ENCODE measurements at places on chromosomes 7 and 10.

GRCh38 chr7:149748076-149748874, 25.1 kb downstream of the ZNF467 start:
- DNase-seq, result no peak

- DNase-seq, result peak; percentile 41
Measured at GRCh38 chr10:86945361-86946212, 11.8 kb downstream of the MMRN2 start.

DNA sequence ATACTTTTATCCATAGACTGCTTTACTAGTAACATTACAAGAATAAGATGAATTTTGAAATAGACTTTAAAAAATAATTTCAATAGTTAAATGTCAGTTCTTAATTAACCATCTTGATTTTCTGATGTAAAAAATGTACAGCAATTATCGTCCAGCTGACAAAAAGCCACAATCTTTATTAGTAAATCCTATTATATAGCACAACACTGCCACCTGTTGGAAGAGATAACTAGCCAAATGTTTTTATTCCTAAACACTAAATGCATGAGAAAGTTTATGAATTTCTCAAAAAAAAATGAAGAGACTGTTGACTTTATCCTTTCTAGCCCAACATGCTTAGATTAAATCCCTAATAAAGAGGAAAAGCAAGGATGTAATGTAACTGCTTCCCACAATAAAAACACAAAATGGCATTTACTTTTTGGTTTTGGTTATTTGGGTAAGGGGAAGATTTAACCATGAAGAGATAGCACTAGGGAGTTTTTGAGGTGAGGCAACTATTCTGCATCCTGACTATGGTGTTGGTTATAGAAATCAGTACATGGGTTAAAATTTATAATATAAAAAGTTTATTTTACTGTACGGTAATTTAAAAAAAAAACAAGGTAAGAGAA, 8.0 kb downstream of the COA1 start:
- peak; percentile 37 for DNase-seq

DNA sequence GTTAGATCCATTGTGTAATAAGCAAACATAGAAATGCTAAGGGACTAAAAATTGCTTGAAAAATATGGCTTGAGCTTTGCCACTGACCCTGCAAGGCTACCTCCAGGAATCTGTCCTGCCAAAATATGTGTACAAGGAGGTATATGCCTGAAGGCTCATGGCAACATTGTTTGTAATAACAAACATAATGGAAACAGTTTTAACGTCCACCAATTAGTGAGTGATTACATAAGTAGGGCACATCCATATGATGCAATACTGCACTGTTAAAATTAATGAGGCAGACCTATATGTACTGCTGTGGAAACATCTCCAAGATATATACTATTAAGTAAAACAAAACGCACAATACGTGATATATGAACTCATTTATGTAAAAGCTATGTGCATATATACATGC, 13.1 kb upstream of the GOT1 start:
- no peak for DNase-seq

GRCh38 chr10:103661198-103661950, 167.9 kb downstream of the NEURL1 start:
- DNase-seq, result no peak

GRCh38 chr7:80230327-80230726, 95.7 kb downstream of the GNAI1 start:
- DNase-seq, result no peak

- no peak for DNase-seq
Measured at GRCh38 chr7:111356941-111357340, 205.4 kb downstream of the IMMP2L start.

- DNase-seq, result no peak
Measured at GRCh38 chr7:134910968-134911367, 75.3 kb upstream of the AGBL3 start.

DNA sequence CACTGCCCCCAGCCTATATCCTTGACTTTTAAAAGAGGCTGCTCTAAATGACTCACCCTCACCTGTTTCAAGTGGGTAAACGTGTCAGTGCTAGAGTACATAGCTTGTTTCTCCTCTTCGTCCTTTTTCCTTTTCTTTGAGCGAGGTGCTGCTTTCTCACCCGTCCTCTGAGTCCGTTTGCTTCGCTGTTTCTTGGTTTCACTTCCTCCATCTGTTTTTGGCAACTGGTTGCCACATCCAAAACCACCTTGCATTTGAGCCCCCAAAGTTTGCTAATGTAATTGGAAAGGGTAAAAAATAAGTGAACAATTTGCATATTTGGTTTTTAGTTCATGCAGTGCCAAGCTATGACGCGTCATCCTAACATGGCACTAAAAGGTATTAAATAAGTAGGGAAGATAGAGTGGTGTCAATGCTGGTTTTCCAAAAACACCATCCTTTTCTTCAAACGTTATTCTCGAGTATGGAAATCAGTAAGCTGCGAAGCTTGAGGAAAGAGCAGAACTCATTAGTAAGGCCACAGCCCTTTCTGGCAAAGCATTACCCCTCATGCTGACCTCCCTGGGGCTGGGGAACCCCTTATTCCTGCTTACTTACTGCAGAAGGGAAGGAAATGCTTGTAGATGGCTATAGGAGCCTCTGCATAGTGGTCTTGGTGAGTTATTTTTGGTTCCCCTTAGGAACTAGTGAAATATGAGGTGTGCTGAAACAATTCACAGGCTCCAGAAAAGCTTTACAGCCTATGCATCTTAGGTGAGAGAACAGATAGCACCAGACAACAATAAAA, 133.5 kb downstream of the GALNT11 start:
- DNase-seq, result no peak

DNA sequence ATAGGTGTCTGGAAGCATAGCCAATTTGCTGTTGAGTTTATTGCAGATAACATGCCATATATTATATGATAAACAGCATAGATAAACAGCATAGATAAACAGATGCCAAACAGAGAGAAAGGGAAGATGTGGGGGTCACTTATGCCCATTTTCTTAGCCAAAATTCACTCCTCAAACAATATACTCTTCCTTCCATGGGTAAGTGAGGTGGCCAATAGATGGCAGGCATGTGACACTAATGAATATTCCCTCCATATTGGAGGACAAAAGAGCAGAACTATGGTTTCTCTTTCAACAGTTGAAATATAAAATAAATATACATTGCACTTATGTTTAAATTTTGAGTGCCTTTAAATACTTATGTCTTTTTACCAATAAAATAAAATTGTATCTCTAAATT, 1212.8 kb downstream of the REEP3 start:
- DNase-seq, result peak; percentile 73

- DNase-seq, result no peak
Measured at GRCh38 chr7:136857573-136857972, 10.9 kb upstream of the CHRM2 start.

GRCh38 chr10:108375691-108376090, 1211.2 kb upstream of the SORCS1 start:
- no peak for DNase-seq

GRCh38 chr10:79409726-79410085, 35.7 kb downstream of the ZCCHC24 start:
- DNase-seq, result no peak
